Stimulated activated CD8-positive, alpha-beta memory T cell treated with anti-CD3 and anti-CD28 coated beads, Interleukin-15, amount 100 ng/mL, for 4 hours (primary cell): ENCODE measurements at places on chromosomes 5 and 9.

DNA sequence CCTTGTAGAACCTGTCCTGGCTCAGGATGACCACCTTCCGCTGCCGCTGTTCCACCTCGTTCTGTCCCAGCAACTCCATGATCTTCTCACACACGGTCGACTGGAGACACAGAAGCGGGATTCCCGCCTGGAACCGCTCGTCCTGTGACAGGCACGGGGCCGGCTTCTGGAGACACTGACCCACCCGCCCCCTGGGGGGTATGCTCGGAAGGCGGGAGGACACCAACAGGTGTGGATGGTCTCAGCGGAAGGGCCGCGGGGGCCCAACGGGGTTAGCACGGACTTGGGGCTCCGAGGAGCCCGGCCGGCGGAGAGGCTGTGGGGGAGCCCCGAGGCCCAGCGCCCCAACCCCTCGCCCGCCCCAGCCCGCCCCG is 530 bp downstream of the UCK1 start:
- no peak for DNase-seq

DNA sequence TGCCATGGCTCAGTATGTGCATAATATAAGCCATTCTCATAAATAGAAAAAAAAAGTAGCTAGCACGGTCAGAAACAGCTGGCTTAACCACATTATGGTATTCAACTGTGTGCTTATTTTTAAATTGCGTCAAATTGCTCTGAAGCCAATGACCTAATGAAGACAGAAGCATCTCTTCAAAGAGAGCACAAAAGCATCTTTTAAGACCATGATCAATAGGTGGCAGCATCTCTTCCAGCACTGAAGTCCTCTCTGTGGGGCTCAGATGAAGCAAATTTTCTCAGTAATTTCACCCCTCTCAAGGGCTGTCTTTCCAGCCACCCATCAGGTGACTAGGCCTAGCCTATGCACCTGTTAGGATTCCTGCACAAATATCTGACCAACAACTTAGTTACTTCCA is 251.4 kb downstream of the GLIS3 start:
- DNase-seq, result no peak

DNA sequence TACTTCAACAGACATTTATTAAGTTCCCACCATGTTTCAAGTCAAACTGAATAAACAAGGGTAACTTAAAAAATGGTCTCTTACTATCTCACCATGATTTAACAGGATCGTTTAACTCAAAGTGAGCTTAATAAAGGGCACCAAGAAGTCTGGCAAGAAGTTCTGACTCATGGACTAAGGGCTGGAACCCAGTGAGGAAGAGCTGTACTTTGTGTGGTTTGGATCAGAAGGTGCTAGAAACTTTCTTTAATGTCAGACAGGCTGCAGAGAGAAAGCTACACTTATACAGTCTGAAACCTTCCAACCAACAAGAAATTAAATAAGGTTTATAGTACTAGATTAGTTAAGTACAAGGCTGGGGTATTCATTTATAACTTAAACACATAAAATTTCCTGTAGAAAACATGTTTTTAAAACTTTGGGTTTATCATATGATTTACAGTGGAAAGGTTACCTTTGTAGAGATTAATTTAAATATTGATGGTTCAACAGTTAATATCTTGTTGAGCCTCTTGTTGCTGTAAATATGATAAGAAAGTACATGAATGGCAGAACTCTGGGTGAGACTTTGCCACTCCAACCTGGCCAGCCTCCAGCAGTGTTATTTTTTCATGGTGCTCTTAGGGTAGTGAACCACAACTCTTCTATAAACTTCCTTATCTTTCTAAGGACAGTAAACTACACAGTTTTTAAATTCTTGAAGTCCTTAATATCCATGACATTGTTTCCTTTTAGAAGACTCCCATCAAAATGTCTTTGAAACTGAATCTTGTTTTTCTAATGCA is 162.8 kb downstream of the MAN2A1 start:
- DNase-seq, result no peak

GRCh38 chr5:42832060-42832459 is 20.4 kb upstream of the SELENOP start:
- DNase-seq, result no peak

DNA sequence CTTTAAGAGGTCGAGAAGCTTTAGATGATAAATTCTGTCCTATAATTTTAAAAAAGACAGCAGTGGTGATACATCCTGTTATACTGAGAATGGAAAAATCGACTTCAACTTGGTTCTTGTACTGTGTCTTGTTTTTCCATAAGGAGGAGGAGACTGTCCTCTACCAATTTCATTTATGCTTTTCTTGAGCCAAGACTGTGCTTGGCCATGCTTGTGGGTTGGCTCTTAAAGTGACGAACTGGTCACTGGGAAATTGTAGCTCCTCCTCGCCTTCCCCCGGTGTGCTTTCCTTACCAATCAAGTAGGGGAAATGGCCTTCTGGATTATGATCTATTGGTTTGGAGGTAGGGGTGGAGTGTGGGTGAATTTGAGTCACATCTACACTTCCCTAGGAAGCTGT is 67.1 kb upstream of the HSPB3 start:
- no peak for DNase-seq

DNA sequence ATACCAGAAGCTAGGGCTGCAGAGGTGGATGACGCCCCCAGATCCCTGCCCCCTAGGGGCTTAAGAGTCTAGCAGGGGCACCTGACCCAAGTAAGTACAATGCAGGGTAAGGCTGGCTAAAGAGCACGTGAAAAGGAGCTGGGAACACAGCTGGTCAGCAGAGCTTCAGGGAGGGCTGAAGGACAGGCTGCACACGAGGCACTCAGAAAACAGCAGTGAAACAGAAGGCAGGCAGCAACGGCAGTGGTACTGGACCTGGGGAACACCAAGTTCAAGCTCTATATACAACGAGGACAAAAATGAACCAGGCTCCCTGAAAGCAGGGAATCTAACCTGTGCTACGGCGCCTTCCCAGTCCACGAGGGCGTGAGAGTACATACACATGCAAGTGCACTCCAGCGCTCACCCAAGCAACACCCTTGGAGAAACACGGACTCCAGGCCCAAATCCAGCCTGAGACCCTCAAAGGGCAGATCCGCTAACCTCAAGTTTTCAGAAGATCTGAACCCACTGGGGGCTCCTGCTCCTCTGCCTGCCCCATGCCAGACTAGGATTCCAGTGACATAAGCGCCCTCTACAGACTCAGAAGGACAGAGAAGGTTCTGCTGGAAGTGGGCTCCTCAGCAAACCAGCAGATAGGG is 57.4 kb downstream of the PSMB7 start:
- DNase-seq, result no peak
